Stimulated activated CD4-positive, alpha-beta T cell treated with anti-CD3 and anti-CD28 coated beads, Interleukin-2, amount 100 ng/mL, for 4 hours (primary cell): ENCODE measurements at places on chromosomes 4 and X.

DNA sequence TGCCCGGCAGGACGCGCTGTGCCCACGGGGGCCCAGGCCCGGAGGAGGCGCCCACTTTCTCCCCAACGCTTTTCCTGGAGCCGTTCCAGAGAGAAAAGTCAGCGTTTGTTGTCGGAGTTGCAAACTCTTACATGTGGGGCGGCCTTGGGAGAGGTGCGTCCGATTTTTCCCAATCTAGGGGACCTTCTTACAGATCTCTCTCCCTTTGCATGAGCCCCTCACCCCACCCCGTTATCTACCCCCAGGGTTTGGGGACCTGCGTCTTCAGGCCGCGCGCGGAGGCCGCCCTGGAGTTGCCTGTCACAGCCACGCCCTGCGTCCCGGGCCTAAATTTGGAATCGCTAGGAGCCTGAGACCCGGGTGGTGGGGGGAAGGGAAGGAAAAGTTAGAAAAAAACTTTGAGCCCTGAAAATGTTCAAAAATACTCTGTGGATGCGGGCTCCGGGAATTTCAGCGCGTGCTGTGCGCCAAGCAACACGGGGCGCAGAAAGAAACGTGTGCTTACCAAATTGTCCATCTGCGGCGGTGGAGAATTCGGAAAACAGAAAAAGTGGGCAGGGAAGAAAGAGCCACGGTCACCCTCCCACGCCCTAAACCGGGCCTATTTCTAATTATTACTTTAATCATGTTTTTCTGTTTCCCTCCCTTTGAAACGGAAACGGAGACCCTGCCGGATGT lies 587 bp downstream of the CD99 start:
- DNase-seq = no peak

DNA sequence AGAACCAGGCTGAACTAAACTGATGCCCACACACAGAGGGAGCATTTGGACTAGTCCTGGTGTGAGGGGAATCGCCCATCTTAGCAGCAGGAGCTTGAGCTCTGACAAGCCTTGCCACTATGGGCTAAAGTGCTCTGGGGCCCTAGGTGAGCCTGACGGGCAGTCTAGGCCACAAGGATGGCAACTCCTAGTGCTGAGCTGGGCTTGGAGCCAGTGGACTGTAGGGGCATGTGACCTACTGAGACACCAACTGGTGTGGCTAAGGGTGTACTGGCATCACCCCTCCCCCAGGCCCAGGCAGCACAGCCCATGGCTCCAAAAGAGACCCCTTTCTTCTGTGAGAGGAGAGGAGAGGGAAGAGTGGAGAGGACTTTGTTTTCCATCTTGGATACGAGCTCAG lies 14.5 kb downstream of the CENPU start:
- no peak for DNase-seq

GRCh38 chrX:66751136-66751782 lies 112.4 kb upstream of the EDA2R start:
- DNase-seq = no peak

- DNase-seq = no peak
Measured at GRCh38 chr4:96315815-96316214, 475.9 kb downstream of the PDHA2 start.

DNA sequence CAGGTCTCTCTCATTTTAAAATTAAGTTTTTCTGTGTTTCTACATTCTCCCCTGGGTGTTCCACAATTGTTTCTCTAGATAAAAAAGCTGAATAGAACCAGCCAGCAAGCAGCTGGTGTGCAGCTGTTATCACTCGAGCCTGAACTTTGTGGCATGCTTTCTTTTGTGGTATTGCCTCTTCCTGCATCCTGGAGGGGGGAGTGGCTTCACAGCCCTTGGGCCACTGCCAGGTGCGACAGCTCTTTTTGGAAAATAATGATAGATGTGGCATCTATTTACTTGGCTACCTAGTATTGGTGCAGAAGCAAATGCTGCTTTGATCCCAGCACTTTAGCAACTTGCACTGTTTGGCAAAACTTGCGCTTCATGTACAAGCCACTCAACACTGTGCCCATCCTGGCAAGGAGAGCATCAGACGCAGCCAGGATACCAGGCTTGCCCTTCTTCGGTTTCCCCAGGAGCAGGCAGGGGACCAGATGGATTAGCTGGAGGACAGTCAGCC lies 69.4 kb downstream of the HMGB2 start:
- DNase-seq = no peak

DNA sequence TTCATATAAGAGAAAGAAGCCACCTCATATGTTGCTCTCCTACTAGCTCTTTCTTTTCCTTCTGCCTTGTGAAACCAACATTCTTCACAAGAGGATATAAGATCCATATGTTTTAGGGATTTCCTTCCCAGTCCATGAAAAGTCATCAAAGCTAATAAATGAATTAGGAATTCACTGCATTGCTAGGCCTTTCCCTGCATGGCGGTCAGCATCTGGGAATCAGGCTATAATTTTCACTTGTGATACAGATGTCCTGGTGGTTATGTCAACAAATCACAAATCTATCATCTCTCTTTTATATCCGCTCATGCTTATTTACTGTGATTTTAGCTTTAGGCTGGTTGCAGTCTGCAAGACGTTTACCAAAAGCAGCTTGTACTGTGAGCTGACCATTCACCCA lies 510.0 kb downstream of the NLGN4X start:
- DNase-seq = no peak

GRCh38 chr4:101885574-101885973 lies 95.0 kb downstream of the BANK1 start:
- DNase-seq = no peak

- no peak for DNase-seq
Measured at GRCh38 chr4:98480535-98480934, 177.9 kb downstream of the TSPAN5 start.

GRCh38 chrX:71253253-71254091 lies 468 bp downstream of the ZMYM3 start:
- no peak for DNase-seq

GRCh38 chr4:129364747-129365452 lies 268.9 kb downstream of the C4orf33 start:
- no peak for DNase-seq

GRCh38 chr4:127993151-127993550 lies 27.9 kb downstream of the ABHD18 start:
- DNase-seq = no peak

GRCh38 chr4:148151806-148152205 lies 290.4 kb downstream of the NR3C2 start:
- DNase-seq = no peak

DNA sequence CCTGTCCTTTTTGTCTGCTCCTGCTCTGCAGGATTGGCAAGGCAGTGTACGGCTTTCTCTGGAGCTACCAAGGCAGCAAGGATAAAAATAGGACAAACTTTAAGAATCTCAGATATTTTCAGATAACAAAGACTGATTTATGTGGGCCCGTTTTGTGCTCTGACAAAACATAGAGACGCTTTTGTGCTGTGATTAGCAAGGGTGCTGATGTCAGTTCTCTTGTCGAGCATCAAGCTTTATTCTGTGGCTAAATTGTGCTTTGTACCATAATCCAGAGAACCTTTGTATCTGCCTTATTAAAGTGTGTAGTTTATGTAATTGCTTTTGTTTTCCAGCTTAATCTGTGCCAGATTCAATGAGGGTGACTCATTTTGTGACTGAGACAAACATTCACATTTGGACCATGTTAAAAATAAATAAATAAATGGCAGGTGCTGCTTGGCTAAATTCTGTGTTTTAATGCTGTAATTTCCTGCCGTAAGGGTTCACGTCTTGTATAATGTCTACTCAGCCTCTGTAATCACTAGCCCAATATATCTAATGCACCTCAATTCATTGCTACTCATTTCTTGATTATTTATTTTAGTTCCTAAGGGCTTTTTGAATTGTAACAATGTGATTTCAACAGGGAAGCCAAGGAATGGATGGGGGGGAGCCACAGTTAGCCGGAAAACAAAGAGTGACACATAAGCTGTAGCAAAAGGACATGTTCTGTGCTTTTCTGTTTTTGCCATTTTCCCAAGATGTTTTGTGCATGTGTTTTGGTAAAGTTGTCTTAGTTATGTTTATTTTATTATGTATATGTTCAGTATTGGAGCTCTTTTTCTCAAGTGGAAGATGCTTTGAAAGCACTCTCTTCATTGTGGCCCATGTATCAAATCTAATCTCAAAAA lies 75.1 kb downstream of the GAB1 start:
- no peak for DNase-seq

- DNase-seq = no peak
Measured at GRCh38 chrX:123525123-123525725, 207.6 kb downstream of the THOC2 start.

DNA sequence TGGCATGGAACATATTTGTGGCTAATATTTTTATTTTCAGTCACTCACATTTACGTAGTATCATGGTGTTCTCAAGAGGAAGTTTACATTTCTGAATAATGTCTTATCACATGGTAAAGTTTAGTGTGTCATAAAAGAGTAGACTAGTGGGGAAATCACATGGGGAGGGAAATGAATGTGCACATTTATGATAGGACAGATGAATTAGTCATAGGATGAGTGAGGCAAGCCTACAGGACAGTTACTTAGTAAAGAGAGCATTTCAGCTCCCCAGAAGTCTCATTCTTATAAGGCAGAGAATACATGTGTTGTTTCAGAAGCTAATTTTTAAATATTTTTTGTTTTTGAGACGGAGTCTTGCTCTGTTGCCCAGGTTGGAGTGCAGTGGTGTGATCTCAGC lies 6.2 kb downstream of the GK start:
- no peak for DNase-seq

GRCh38 chr4:36099509-36099908 lies 144.8 kb downstream of the ARAP2 start:
- no peak for DNase-seq

- DNase-seq = no peak
Measured at GRCh38 chr4:90165883-90166282, 38.7 kb downstream of the CCSER1 start.

DNA sequence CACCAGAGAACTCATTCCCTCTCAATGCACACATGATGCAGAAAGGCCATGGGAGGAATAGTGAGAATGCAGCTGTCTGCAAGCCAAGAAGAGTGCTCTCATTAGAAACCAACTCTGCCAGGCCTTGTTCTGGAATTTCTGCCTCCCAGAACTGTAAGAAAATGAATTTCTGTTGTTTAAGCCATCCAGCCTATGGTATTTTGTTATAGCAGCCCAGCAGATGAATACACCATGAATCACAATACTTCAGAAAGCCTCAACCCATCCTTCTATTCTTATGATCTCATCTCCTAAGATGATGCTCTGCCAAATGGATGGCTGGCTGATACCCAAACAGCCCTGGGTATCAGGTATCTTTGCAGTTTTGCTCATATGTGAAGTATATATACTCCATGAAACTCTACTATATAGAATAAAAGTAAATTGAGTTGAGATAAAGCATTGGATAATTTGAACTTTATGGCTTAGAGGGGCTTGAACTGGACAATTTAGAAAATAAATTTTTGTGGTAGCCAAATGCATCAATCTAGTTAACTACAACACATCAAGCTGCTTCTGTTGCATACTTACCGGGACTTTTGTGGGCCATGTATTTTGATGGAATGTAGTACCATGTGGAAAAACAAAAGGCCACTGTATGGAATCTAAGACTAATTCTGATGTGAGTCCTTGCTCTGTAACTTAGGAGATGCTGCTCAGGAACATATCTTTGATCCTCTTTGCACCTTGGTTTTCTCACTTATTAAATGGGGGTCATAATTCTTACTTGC lies 245.9 kb downstream of the HS3ST1 start:
- no peak for DNase-seq

- no peak for DNase-seq
Measured at GRCh38 chrX:87338510-87338909, 179.1 kb upstream of the KLHL4 start.

DNA sequence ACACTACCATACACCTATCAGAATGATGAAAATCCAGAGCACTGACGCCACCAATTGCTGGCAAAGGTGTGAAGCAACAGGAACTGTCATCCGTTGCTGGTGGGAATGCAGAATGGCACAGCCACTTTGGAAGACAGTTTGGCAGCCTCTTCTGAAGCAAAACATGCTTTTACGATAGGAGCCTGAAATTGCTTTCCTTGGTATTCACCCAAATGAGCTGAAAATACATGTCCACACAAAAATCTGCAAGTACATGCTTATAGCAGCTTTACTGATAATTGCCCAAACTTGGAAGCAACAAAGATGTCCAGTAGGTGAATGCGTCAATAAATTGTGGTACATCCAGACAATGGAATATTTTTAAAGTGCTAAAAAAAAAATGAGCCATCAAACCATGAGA lies 322.8 kb upstream of the FAT1 start:
- DNase-seq = no peak

GRCh38 chr4:77044461-77045150 lies 31.2 kb downstream of the CCNI start:
- DNase-seq = no peak

GRCh38 chr4:6179362-6179761 lies 21.0 kb downstream of the JAKMIP1 start:
- DNase-seq = no peak

DNA sequence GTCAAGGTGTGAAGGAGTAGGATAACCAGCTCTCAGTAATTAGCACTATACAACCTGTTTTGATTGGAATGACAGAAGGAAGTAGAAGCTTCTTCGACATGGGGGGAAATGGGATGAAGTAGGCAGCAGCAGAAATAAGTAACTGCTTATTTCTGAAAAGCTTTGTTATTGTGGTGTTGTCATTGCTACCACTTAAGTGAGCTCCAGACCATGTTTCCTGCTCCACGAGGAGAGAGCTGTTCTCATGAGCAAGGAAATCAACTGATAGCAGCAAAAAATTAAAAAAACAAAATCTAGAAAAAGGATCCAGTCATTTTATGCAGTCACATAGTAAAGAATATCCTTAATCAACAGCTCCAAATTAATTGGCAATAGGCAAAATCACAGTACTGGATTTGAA lies 106.1 kb upstream of the TLL1 start:
- DNase-seq = no peak

DNA sequence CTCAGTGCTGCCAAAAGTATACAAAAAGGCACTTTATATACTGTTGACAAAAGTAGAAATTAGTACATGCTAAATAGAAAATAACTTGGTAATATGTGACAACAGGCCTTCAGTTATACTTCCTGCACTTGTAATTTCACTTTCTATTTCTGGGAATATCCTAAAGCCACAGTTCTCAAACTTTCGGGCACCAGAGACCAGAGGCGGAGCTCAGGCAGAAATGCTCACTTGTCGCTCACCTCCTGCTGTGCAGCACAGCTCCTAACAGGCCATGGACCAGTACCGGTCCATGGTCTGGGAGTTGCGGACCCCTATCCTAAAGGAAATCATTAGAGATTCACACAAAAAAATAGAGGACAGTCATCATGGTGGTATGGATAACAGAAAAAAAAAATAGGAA lies 25.7 kb downstream of the ACSL4 start:
- DNase-seq = no peak

- DNase-seq = no peak
Measured at GRCh38 chr4:101992446-101992845, 201.9 kb downstream of the BANK1 start.
